ENCODE measurements at places on chromosomes 3 and 15. TPM values are rescaled to one million over a fixed set of nuclear protein-coding genes. Genes with fewer than 3 reads are reported as not detected.

- no peak for DNase-seq
Observed at GRCh38 chr3:56782906-56783305, 18.8 kb downstream of the ARHGEF3 start.

DNA sequence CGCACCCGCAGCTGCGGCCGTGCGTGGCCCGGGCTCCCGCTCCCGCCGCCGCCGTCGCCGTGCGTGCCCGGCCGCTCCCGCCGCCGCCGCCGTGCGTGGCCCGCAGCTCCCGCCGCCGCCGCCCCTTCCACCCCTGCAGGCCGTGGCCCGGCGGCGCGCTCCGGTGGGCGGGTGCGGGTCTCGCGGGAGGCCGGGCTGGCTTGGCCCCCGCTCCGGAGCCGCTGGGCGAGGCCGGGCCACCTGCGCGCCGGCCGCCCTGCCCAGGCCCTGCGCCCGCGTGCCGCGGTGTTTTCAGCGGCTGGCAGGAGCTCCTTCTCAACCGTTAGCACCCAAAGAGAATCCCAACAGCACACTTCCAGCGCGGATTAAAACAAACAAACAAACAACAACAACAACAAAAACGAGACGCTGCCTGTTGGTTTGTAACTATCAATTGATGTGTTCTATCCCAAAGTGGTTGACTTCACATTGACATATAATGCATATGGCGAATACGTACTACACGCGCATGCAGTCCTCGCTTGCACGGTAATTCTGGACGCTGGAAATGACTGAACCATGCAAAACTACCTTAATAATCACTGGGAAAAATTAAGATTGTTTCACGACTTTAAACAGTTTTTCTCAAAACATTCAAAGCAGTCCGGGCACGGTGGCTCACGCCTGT lies 113.7 kb upstream of the GOLGA8J start:
- DNase-seq = no peak

DNA sequence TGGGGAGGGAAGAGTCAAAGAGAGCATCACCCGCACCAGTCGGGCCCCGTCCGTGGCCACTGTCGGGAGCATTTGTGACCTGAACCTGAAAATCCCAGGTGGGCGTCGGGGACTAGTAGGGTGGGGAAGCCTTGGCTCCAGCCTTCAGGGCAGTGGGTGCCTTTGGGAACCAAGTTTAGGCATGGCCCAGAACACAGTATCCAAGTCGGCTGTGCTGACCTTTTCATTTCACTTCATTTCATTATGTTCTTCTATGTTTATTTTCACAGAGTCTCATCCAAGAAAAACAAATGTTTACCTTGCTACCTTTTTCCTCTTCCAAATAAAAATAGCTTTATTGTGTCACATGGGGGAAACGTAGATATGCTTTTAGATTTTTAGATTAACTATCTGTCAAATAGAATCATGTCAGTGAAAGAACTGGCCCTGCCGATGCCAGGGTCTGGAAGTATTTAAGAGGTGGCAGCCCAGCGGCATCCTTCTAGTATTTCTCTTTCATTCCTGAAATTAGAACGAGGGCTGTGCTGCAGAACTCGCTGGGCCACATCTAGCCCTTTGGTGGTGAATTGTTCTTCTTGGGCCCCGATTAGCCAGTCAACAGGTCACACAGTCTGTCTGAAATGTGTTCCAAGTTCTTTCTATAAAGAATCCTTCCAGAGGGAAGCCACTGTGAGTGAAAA lies 60.5 kb downstream of the DNASE1L3 start:
- no peak for DNase-seq

The CYP11A1 gene
- 0.60 TPM for total RNA-seq

DNA sequence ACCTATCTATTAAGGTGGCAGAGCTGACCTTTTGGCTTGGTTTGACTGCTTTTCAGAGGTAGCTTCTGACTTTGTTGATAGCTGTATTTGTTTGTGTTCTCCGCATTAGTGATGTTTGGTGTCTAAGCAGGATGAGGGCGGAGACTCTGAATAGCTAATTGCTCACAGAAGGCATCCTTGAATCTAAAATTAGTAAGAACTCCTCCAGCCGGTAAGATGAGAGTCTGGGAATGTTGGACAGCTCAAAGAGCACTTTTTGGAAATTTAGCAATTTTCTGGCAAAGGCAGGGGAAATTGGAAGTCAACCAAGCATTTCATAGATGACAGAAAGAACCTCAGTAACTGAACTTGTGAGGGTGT lies 174.1 kb downstream of the KLHL25 start:
- DNase-seq = no peak

Measured in mucosa of descending colon (tissue), 3 donors.